ENCODE measurements at places on chromosomes 1 and 21.

DNA sequence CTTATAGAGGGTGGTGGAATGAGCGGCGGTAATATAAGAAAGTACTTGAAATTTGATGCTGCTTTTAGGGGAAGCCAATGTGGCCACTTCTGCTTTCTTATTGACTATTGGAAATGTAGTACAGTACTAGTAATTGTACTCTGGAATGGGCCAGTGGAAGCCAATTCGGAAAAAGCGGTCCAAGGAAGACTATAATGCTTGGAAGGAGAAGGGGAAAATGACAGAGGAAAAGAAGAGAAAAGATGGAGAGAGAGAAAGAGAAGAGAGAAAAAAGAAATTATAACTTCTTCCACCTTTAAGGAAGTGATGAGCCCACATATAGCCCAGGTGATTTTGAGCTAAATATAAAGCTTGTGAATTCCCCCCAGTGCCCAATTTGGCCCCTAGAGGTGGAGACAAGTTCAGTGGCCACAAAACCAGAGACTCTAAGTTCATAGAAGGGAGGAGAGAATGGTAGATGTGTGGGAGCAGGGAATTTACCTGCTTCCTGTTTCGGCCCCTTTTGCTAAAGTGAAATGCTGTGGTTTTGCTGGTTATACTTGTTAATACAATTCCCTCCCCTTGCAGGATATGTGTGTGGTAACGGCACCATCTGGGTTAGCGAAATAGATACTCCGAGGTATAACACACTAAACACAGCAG lies 35.7 kb upstream of the DUSP10 start:
- no peak for DNase-seq

DNA sequence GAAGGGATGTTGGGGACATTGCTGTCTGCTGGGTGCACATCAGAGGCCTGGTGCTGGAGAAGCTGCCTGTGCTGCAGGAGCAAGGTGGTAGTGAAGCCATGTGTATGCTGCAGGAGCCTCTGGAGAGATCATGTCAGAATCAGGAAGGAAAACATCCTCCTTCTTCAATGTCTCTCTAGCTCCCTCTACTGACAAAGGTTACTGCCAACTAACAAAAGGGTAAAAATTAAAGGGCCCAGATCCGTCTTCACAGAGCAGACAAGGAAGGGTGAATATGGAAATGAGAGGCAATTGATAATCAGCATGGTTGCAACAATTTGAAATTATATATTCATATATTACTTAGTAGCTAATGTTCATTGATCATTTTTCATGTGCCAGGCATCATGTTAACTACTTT lies 32.2 kb downstream of the FAM177B start:
- no peak for DNase-seq

- no peak for DNase-seq
Observed at GRCh38 chr1:234697741-234698140, 87.8 kb upstream of the IRF2BP2 start.

DNA sequence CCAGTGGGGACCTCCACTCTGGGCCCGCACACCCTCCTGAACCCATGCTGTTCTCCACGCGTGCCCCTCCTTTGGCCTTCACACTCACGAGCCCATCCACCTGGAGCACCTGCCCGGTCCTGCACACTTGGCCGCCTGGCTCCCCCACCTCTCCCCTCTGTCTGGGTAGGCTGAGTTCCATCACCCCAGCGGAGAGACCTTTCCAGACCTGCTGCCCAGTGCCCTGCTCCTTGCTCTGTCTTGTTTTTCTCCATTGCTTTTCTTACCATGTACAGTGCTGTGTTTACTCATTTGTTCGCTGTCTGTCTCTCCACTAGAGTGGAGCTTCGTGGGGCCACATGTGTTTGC lies 351.0 kb upstream of the VAMP3 start:
- no peak for DNase-seq

DNA sequence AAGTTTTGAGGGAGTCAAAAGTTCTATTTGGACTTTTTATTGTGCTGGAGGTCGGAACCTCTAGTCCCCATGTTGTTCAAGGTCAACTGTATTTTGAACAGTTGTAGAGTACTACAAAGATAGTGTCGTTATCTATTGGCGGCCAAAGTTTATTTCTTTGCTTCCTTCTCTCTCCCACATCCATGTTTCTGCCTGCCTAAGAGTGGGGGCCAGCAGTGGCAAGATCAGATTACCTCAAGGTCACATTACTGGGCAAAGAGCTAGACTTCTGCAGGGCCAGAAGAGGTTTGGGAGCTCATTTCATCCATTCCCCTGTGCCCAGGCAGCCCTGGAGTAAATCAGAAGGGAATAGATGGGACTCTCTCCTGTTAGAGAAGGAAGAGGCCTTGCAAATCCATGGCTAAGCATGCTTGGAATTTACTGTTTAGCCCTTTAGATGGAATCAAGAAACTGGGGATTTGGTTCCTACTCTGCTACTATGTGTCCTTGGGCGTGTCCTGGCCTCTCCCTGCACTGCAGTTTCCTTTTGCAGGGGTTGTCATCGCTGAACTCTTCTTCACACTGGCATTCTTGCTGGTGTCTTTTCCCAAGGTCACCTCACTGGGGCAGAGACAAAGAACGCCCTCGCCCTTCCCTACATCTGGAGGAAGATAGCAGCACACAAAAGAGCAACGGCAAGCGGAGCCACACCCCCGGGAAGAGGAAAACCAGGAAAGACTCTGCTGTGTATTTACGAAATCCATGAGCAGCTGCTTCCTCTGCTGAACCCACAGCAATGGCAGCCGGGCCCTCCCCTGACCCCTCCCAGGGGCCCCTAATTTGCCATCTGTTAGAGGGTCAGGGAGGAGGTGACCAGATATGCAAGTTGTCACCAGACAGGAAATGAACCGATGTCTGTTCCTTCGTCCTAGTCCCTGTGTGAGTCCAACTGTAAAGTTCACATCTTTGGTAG lies 73.3 kb downstream of the PLPP3 start:
- no peak for DNase-seq
